ENCODE measurements at places on chromosomes 7 and 10.

GRCh38 chr10:129716211-129716681 lies 247.8 kb downstream of the EBF3 start:
- no peak for DNase-seq

- DNase-seq: no peak
Measured at GRCh38 chr10:112526139-112526538, 79.1 kb downstream of the VTI1A start.

DNA sequence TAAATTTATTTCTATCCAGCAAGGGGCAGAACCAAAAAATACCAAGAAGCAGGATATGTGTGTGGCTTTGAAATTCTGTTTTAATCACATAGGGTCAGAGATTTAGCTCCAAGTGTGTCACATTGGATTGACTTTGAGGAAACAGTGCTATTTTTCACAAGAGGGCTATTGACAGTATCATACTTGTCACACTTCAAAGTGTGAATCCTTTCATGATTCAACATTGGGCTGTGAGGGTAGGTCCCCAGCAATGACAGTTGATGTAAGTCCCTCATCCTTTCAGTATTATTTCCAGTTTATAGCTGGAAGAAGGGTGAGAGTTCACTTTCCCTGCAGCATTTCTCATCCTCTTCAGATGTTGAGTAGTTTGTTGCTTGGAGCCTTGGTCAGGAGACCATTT lies 7.4 kb downstream of the CCNY start:
- no peak for DNase-seq

- no peak for DNase-seq
Measured at GRCh38 chr7:133746847-133747246, 380.3 kb upstream of the LRGUK start.

- DNase-seq: no peak
Measured at GRCh38 chr7:39421661-39422060, 144.5 kb upstream of the YAE1 start.

GRCh38 chr7:74294191-74294998 lies 5.2 kb downstream of the CLIP2 start:
- DNase-seq: no peak

DNA sequence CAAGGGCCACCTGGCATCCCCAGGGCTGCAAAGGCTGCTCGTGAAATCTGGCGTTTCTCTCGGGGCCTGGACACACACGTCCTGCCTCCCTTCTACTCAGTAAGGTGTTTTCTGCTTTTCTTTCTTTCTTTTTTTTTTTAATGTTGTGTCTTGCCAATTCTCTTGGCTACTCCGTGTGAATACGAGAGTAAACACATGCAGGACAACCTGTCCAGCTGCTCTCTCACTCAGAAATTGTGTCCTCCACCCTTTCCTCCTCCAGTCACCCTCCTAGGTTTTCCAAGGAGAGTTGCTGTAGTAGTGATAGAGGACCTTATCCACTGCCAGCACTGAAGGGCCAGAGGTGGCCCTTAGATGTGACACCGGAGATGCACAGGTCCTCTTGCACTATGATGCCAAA lies 858 bp upstream of the TEX36 start:
- DNase-seq: no peak

DNA sequence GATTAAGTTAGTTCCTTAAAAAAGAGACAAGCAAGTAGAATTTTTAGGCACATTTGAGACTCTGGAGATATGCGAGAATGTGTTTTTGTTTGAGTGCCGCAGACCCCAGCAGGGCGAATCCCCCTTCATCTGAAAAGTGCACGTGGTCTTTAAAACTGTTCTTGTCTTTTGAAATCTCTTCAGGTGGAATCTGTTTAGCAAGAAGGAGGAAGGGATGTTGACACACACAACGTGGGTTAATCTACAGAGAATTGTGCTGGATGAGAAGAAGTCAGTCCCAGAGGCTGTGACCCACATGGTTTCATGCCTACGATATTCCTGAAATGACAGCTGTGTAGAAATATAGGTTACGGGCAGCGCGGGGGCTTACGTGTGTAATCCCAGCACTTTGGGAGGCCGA lies 27.1 kb upstream of the ZFAND2A start:
- no peak for DNase-seq

All from tibial artery (tissue), 4 donors.